ENCODE measurements at places on chromosomes 4 and X.

DNA sequence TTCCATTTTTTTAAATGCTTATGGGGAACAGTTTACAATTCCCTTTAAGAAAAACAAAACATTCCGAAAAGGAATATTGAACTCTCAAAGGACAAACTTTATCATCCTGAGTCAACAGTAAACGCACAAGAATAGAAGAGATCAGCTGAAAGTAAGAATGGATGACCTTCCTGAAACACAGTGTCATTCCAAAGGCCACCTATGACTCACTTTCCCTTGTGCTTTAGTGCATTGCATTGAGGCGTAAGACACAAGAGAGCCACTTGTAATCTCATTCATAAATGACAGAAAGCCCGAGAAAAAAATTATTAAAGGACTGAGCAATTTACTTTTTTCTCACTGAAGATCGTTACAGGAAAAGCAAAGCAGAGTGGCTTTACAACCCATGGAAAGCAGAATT lies 1062.4 kb upstream of the DIAPH2 start:
- DNase-seq = no peak

DNA sequence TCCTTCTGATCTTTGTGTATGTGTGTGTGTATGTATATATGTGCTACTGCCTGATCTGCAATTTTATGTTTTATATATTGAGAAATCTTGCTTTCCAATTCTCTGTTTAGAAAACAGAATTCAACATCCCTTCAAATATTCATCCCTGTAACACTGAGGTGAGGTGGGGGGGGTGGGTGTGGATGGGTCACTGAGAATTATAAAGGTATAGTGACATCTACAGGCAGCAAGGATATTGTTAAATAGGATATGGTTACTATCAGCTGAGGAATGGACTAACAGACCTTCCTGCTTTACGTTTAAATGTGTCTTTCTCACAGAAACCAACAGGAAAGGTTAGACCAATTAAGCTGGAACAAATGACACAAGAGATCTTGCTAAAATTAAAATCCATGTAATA lies 19.0 kb upstream of the MAGEB2 start:
- no peak for DNase-seq

- no peak for DNase-seq
Observed at GRCh38 chrX:125131164-125131563, 188.5 kb upstream of the TEX13C start.

GRCh38 chrX:68045008-68045577 lies 388.2 kb downstream of the OPHN1 start:
- DNase-seq = no peak

- no peak for DNase-seq
Observed at GRCh38 chrX:152573866-152574265, 63.8 kb upstream of the GABRQ start.

DNA sequence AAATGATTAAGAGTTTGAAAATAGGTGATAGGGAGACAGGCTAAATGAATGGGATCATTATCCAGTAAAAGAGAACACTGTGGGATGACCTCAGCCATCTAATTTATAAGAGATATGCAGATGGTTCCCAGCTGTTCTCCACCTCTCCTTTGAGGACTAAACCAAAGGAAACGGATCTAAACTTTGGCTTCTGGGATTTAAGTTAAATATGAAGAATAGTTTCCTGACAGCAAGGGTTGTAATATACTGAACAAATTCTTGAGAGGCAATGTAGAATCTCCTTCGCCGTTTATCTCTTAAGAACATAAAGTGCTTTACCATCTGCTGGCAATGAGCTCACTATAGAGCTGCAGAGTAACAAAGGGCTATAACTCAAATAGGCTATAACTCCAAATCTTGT lies 35.4 kb upstream of the HPGDS start:
- no peak for DNase-seq

GRCh38 chrX:112254896-112255295 lies 172.3 kb upstream of the TRPC5 start:
- DNase-seq = no peak

DNA sequence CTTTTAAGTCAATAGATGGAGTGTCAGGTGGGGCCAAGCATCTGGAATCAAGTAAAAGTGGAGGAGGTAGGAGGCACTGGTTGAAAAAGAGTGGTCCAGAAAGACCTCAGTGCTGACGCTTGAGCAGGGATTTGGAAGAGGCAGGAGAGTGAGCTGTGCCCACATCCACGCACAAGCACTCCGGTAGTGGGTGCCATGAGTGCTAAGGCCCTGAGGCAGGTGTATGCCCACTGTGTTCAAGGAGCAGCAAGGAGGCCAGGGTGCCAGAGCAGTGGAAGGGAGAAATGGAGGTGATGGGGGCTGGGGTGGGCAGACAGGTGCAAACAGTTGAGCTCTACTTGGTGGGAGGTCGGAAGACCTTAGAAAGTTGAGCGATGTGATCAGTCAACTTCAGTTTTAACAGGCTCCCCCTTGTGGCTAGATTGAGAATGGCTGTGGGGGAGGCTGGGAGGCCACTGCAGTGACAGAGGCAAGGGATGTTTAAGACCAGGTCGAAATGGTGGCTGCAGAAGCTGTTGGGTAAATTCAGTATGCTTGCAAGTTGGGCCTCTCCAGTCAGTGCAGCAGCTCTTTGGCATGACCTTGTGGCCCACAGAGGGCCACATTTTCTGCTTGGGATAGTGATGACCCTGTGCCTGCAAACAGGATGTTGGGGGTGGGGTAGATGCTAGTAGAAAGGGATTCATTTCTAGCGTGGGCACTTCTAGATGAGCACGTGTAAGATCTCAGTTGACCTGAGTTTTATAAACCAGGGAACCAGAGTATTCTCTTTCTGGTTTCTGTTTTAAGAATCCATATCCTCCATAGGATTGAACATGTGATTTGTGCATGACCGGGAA lies 12.7 kb downstream of the TKTL1 start:
- peak; percentile 31 for DNase-seq

- no peak for DNase-seq
Observed at GRCh38 chr4:55887594-55887993, 34.1 kb downstream of the EXOC1 start.

Measured in H54 (cell line).